Activated T-cell treated with anti-CD3 and anti-CD28 coated beads, Interleukin-2, amount 50 U/mL, for 72 hours (primary cell): ENCODE measurements at places on chromosomes 2 and 18.

- DNase-seq, result no peak
Measured at GRCh38 chr2:48534781-48535180, 4.8 kb downstream of the STON1 start.

- no peak for DNase-seq
Measured at GRCh38 chr18:50373561-50374219, 1.2 kb upstream of the SKA1 start.

- no peak for DNase-seq
Measured at GRCh38 chr18:24539866-24540617, 79.6 kb downstream of the HRH4 start.

DNA sequence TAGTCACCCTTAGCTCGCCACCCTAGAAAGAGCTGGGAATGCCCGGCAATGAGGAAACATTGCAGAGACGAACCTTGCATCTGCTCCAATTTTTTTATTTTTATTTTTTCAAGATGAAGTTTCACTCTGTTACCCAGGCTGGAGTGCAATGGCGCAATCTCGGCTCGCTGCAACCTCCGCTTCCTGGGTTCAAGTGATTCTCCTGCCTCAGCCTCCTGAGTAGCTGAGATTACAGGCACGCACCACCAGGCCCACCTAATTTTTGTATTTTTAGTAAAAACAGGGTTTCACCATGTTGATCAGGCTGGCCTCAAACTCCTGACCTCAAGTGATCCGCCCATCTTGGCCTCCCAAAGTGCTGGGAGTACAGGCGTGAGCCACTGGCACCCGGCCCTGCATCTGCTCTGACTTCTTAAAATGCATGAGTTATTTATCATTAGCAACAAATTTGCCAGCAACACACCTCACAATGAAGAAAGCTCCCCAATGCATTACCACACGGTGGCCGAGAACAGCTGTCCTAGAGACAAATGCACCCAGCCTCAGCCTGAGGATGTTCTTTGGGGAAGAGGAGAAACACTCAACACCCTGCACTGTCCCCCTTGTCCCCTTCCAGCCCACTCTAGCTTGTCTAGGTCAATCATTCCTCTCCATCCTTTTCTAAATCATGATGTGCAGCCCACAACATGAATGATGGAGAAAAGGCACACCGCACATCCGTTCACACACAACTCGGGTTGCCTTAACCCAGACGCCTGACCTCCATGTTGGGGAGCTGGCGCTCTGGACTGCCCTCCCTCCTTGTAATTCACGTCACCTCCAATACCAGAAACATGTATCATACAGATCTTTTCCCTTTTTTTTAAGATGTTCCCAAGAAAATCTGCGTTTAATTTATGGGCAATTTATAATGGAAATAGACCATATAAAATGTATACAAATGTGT is 46.9 kb downstream of the TTC32 start:
- DNase-seq, result no peak

GRCh38 chr2:121372721-121373353 is 87.8 kb upstream of the TFCP2L1 start:
- DNase-seq, result no peak

GRCh38 chr2:238601433-238602222 is 174.9 kb downstream of the ASB1 start:
- DNase-seq, result no peak

- no peak for DNase-seq
Measured at GRCh38 chr2:169012812-169013627, 18.1 kb downstream of the ABCB11 start.

GRCh38 chr2:115739574-115739973 is 1297.1 kb downstream of the DPP10 start:
- no peak for DNase-seq

DNA sequence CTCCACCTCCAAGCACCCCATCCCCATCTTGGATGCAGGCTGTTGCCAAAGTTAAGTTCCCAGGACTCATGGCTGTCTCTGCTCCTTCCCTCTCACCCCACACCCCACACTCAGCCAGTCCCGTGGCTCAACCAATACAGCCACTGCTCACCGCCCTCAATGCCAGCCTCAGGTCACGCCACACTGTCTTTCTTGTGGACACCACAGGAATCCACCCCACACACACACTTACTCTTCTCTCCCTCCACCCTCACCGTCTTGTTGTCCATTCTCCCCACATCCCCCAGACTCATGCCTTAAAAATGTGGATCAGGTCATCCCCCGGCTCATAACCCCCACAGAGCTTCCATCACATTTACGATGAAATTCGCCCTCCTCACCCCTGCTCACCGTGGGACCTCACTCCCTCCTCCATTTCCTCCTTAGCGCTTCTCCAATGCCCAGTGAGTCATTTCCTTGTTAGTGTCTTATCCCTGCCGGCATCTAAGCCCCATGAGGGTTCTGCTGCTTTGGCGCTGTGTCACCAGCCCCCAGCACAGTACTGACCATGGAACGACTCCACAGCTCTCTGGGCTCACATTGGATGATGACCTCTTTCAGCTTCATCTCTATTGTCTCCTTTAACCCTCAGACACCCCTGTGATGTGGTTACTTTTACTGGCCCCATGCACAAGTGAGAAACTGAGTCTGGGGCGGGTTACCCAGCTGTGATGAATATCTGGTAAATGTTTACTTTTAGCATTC is 13.8 kb downstream of the MLPH start:
- DNase-seq, result no peak

- DNase-seq, result no peak
Measured at GRCh38 chr2:82998781-82999180, 1460.3 kb downstream of the SUCLG1 start.

DNA sequence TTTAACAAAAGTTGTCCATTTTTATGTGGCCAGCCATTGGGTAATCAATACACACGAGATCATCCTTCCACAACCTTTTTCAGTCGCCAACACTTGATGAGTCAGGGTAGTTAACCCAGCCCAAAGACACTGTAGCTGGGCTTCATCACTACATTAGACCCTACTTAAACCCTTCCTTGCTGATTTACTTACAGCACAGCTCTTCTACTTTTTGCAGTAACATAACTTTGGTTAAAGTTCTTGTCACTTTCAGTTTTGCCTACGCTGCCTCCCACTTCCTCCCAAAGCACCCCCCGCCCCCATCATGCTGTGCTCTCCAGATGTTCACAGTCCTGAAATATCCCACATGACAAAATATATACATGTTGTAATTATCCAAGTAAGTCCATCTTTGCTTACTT is 103.6 kb downstream of the CDK15 start:
- DNase-seq, result no peak

DNA sequence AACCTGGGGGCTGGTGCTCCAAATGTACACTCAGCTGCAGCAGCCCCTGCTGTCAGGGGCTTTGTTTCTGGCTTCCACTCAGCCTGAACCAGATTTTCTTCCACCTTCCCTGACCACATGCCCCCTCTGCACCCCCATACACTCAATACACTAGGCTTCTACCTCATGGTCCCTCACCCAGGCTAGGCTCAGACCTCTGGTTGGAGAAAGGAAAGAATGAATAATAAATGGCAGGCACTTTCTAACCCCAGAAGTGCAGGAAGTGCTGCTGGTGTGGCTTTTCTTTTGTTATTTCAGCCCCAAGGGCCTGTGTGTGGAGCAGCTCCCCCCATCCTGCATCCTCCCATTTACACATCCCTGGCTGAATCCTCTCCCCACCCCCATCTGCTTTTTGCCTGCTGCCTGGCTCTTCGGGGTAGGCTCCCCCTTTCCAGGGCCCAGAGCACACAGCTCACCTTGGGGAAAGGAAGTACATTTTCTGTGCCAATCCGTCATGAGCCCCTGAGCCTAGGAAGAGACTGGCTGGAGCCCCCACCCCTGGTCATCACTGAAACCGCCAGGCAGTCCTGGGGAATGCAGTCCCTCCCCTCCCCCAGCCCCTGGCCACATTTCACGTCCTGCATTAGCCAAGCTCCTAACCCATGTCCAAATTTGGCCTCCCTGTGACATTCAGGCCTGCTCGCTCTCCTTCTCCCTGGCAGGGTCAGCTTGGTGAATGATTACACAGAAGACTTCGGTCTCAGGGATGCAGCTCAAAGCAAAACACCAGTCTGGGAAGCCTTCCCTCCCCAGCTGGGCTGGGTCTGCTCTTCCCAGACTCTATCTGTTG is 2.6 kb downstream of the DYSF start:
- DNase-seq, result no peak

- DNase-seq, result no peak
Measured at GRCh38 chr2:234158812-234159211, 108.3 kb downstream of the SPP2 start.

GRCh38 chr2:131056932-131057287 is 36.4 kb downstream of the FAM168B start:
- no peak for DNase-seq

- DNase-seq, result no peak
Measured at GRCh38 chr18:44450226-44450625, 230.5 kb upstream of the SETBP1 start.

DNA sequence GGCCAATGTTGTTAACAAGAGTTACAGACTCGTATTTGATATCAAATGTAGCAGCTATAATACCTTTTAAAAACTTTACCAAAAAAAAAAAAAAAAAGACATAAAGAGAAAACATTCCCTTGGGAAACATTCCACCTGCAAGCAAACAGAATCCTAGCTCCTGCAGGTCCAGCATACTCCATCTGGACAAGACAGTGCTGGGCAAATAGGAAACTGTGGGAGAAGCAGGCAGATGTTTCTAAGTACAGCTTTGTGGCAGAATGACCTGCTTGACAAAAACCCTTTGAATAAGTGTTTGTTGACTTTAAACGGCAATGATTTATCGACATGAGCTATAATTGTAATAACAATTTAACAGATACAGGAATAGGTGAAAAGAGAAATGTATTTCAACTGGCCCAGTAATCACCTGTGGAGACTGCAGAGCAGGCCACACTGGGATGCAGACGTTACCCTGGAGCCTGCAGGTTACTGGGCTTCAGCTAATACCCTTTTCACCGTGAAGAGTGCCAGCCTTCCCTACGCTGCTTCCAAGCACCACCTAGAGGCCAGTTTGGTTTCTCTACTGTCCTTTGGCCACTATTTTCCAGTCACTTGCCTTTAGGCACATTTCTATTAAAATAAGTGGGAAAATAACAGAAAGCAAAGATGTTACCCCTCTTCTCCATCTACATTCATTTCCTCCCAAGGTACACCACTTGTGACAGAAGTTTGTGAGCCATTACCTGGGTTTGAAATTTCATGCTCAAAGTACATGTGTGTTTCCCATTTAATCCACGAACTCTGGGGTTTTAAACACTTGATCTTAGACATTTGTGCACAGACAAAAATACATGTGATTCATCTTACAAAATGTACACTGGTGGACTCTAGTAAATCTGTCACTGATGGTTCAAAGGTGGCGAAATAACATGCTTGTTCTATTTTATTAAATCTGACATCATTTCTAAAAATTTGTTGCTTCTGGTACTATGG is 96.9 kb upstream of the ZNF397 start:
- peak; percentile 31 for DNase-seq

- no peak for DNase-seq
Measured at GRCh38 chr2:241570961-241571581, 12.5 kb downstream of the BOK start.

GRCh38 chr2:149383340-149383739 is 53.0 kb downstream of the LYPD6 start:
- no peak for DNase-seq

DNA sequence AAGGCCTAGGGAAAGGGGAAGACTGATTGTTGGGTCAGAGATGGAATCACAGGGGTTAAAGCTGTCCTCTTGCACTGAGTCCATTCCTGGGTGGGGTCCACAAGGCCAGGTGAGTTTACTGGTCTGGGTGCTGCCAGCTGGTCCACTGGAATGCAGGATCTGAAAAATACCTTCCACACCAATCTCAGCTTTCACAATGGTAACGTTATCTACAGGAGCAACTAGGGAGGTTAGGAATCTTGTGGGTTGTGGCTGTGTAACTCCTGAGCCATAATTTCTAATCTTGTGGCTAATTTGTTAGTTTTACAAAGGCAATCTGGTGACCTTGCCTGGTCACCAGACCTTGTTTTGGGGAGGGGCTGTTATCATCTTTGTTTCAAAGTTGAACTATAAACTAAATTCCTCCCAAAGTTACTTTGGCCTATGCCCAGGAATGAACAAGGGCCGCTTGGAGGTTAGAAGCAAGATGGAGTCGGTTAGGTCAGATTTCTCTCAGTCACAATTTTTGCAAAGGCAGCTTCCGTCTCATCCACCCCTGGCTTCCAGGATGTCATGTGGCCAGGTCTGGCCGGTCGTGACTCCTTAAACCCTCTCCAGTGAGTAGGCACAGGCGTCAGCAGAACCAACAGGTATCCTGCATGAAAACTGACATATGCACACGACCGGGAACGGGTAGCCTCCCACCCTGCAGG is 123.3 kb upstream of the SH3BP4 start:
- DNase-seq, result no peak

DNA sequence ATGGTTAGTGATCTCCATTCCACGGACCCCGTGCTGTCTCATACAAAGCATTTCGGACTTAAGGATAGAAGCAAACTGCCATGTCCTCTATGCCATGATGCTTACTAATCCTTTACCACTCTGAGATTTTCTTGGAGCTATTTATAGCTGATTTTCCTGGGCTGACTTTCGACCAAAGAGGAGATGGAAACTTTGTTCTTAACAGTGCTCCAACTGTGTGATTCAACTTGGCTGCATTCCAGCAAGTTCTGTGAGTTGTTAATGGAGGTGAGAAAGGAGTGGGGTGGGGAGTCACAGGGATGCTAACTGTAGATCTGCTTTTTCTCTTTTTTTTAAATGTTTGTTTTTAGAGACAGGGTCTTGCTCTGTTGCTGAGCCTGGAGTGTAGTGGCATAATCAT is 45.5 kb upstream of the MSH2 start:
- DNase-seq, result no peak

- DNase-seq, result no peak
Measured at GRCh38 chr2:240783819-240784621, 36.0 kb downstream of the KIF1A start.

GRCh38 chr2:158042245-158042644 is 59.4 kb upstream of the UPP2 start:
- no peak for DNase-seq

- DNase-seq, result no peak
Measured at GRCh38 chr2:212894026-212894425, 257.4 kb downstream of the IKZF2 start.

DNA sequence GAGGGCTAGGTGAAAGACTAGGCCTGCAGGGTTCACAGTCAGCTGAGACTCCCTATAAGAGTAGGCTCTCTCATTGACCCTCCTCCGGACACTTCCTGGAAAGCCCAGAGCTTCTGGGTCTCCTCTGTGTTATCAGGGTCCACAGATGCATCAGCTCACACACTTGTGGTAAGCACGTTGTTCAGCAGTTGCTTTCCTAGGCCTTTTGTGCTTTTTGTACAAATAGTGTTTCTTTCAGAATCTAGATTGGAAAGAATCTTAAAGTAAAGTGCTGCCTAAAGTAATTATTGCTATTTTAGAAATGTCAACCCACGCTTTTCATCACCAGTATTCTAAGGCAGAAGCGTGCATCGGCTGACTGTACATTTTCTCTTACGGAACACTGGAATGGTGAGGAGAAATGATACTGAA is 15.5 kb downstream of the SLC9A2 start:
- no peak for DNase-seq

- no peak for DNase-seq
Measured at GRCh38 chr2:140880573-140880972, 1250.2 kb downstream of the LRP1B start.

GRCh38 chr2:108184419-108184818 is 55.3 kb upstream of the SULT1C3 start:
- no peak for DNase-seq
